ENCODE measurements at places on chromosomes 2 and 18.

GRCh38 chr18:76404345-76404831, 90.7 kb downstream of the ZNF516 start:
- no peak for DNase-seq

- DNase-seq: no peak
These were observed 4.3 kb downstream of the VAPA start for GRCh38 chr18:9918016-9918680.

DNA sequence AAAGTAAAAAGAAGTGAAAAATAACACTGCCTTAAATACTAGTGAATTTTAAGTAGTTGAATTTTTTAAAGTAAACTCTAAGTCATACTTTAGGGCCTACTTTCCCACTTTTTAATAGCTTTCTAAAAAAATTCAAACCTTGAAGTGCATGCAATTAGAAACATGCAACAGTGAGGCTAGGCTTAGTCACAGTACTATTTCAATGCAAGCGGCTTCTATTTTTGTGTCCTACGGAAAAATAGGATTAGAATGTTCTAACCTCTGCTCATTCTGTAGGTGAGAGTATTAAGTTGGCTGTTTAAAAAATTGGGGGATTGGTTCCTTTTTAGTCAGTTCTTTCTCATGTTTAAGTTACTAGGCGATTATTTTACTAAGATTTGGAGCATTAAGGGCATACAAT, 39.1 kb upstream of the PSMD14 start:
- DNase-seq: no peak

DNA sequence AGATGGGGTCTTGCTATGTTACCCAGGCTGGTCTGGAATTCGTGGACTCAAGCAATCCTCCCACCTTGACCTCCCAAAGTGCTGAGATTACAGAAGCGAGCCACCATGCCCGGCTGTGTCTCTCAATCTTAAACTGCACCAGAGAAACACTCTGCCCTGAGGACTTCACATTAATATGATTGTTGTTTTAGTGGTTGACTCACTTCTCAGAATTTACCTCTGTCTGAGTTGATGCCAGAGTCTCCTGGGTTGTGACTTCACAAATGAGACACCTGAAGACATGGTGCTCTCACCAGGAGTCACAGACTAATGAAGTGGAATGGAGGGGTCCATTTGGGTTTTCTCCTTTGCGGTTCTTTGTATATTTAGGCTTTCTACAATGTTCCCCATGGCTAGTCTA, 61.0 kb upstream of the TGIF1 start:
- DNase-seq: no peak

DNA sequence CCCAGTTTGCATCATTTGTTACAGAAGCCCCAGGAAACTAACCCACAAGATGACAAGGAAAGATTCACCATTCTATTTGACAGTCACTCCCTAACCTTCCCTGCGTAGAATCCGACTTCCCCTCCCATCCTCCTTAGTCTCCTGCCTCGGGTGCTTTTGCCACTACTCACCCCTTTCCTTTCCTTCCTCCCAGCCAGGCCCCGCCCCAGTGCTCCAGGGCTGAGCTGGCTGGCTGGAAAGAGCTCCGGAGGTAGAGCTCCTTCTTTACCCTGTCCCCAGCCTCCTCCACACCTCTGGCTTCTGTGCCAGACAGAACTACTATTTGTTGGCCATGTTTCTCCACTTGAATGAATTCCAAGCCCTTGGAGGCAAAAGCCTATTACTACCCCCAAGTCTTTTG, 317.6 kb upstream of the NCKAP5 start:
- DNase-seq: no peak

DNA sequence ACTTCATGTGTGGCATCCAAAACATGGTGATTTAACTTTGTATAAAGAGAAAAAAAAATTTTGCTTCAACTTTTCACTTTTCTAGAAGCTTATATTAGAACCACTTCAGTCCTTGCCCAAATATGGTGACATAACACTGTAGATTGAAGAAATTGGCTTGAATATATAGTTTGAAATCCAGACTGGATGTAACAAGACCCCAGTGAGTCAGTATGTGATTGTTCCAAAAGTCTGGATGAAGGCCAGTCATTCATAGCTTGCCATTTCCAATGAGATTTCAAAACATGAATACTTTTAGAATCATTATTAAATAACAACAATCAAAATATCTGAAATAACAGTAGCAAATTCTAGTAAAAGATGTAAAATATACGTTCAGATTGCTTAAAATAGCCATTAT, 104.8 kb upstream of the FN1 start:
- no peak for DNase-seq

GRCh38 chr2:80496775-80497174, 192.2 kb upstream of the LRRTM1 start:
- no peak for DNase-seq

DNA sequence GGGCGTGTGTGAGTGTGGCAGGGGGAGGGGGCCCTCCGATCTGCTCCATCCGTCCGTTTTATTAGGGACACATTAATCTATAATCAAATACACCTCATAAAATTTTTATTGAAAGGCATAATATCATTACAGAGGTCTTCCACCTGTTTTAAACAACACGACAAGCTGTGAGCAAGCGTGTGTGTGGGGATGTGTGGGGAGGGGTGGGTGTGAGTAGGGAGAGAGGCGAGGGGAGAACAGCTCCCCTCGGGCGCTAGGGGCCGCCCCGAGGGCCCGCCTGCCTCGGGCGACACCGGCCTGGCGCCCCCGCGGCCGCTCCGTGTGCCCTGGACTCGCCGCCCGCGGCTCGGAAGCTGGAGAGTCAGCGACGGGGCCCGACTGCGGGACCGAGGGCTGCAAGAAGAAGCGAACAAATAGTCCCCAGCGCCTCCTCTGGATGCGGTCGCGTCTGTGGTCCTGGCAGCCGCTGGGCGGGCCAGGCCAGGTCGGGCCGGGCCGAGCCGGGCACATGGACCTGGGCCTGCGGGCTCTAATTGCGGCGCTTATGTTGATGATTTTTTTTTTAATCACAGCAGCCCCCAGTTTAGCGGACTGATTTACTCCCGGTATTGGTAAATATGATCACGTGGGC, 352 bp upstream of the HOXD9 start:
- no peak for DNase-seq

DNA sequence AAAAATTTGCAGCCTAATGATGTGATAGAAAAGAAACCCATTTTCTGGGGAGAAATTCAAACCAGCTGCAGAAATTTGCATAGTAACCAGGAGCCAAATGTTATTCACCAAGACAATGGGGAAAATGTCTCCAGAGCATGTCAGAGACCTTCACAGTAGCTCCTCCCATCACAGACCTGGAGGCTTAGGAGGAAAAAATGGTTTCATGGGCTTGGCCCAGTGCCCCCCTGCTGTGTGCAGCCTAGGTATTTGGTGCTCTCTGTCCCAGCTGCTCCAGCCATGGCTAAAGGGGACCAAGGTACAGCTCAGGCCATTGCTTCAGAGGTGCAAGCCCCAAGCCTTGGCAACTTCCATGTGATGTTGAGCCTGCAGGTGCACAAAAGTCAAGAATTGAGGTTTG, 352.9 kb downstream of the PLCL1 start:
- DNase-seq: no peak

DNA sequence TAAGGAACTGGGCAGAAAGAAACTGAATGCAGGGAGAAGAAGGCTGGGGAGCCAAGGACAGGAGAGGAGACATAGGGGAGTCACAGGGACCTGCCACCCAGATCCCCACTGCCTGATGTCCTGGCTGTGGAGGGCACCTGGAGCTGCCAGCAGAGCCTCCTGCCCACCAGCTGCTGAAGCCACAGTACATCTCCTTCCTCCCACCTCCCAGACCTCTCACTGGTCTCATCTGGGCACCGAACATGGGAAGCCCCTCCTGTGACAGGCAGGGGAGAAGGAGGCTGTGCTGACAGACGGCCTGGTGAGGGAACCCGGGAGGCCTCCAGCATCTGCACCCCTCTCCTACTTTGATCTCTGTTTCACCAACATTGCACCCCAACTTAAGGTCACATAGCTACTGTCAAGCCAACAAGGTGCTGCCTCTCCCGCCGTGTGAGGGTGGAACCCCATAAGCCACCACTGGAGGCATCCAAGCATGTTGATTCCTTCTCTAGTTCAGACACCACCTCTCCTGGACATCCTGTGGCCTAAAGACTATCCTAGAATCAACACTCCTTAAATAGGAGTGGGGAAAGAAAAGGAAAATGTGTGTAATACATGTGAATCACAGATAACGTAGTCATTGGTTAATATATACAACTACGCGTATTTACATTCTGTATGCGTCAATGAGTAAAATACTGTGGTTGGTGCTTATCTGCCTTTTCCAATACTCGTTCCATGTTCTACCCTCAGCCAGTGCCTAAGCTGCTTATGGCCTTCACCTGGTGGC, 3.5 kb upstream of the RNPEPL1 start:
- peak; percentile 13 for DNase-seq

DNA sequence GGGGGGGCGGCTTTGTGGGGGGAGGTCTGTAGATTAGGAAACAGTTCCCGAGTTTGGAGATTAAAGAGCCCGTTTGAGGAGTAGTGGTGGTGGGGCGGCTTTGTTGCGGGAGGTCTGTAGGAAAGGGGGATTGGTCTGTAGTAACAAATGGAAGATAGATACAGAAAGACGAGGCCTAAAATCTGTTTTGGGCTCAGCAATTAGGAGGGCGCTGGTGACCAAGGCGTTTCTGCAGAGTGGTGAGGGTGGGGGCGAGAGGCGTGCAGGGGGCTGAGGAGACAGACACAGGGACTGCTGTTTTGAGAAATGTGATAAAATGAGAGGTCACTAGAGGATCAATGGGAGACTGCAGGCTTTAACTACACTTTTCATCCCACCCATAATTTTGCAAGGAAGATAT, 1.6 kb upstream of the ADNP2 start:
- no peak for DNase-seq

DNA sequence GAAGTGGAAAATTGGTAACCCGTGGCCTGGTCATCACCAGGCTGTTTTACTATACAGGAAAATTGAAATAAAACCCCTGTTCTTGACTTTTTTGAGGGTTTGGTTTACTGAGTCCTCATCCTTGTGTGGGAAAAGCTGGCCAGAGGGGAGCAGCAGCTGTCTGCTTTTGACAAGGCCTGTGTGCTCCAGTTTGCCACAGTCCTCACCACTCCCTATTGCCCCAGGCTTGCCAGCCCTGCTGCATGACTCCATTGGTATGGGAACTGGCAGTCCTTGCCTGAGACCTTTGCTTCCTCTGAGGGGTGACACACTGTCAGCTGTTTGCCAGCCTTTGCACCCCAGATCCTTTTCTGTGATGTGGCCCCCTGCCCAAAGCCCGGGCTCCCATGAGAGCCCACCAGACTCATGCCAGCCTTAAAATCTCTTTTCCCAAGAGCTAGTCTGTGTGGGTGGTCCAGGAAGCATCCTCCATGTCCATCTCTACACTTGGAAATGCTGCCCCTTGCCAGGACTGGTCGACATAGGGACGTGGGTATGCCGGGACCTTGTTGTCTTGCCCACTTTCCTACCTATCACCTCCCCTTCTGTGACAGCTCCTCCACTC, 39.0 kb downstream of the GLI2 start:
- no peak for DNase-seq

GRCh38 chr2:159225025-159226016, 61.2 kb downstream of the WDSUB1 start:
- no peak for DNase-seq

GRCh38 chr2:95761556-95761955, 169.8 kb downstream of the TRIM43 start:
- no peak for DNase-seq

DNA sequence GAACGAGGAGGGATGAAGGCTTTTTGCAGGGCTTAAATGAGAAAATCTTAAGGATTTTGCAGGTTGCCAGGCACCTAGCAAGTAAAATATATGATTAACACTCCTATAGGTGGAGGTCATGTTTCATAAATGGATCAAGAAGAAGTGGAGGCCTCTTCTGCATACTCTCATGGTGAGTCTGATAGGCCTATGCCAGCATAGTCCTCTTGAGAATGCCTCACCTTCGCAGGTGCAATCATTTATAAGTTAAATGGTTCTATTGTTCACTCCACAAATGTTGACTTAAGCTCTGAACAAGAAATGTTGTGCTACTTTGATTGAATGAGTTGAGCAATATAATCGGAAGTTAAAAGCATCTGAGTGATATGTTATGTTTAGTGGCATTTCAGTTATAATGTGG, 12.1 kb downstream of the LRRTM1 start:
- DNase-seq: no peak

- no peak for DNase-seq
These were observed 1.7 kb upstream of the ZNF532 start for GRCh38 chr18:58862851-58863538.

- DNase-seq: no peak
These were observed 259.1 kb upstream of the AGAP1 start for GRCh38 chr2:235234736-235235135.

- DNase-seq: no peak
These were observed 171.4 kb upstream of the LRRTM1 start for GRCh38 chr2:80475970-80476369.

GRCh38 chr2:16525265-16525887, 140.3 kb downstream of the CYRIA start:
- no peak for DNase-seq

- DNase-seq: no peak
These were observed 97.2 kb downstream of the VAPA start for GRCh38 chr18:10011061-10011460.

DNA sequence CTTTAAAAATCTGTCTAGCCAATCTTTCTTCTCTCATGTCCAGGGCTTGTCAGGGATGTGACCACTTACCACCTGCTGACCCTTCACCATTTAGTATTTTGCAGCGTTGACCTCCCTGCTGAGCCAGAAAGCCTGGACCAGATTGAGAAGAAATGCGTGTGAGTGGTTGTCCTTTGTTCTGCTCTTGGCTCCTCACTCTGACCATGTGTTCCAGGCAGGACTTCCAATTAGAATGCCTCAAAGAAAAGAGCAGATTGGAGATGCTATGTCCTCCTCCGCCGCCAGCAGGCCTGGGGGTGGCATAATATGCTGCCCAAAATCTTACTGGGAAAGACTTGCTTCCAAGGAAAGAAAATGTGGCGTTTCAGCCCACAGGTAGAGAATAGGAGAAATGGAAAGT, 894.1 kb downstream of the SLC4A3 start:
- DNase-seq: no peak

DNA sequence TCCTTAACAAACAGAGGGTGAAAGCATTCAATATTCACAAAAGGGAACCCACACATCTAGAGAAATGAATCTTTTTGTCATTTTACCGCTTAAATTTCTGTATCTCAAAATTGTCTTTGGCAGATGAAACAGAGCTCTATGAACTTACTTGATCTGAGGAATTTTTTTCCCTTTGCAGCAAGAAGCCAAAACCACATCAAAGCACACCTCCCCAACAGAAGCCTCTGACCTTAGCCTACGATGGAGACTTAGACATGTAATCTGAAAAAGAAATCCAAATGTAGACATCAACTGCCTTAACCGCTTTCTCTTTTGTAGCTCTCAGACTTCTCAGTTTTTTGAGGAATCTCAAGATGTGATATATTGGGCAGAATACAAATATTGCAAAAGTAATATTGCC, 287.9 kb upstream of the HNMT start:
- DNase-seq: no peak
